ENCODE measurements at places on chromosomes 7 and 10.

GRCh38 chr7:43522406-43523156 is 60.3 kb upstream of the STK17A start:
- no peak for DNase-seq

GRCh38 chr7:130201796-130202195 is 3.4 kb downstream of the TMEM209 start:
- no peak for DNase-seq

- no peak for DNase-seq
These were observed 34.1 kb upstream of the FOXL3 start for GRCh38 chr7:255721-256361.

GRCh38 chr10:53422223-53422888 is 649.8 kb upstream of the MBL2 start:
- no peak for DNase-seq

GRCh38 chr10:49426490-49427360 is 30.8 kb upstream of the DRGX start:
- DNase-seq: no peak

GRCh38 chr7:80496586-80496985 is 15.3 kb downstream of the GNAT3 start:
- DNase-seq: no peak

DNA sequence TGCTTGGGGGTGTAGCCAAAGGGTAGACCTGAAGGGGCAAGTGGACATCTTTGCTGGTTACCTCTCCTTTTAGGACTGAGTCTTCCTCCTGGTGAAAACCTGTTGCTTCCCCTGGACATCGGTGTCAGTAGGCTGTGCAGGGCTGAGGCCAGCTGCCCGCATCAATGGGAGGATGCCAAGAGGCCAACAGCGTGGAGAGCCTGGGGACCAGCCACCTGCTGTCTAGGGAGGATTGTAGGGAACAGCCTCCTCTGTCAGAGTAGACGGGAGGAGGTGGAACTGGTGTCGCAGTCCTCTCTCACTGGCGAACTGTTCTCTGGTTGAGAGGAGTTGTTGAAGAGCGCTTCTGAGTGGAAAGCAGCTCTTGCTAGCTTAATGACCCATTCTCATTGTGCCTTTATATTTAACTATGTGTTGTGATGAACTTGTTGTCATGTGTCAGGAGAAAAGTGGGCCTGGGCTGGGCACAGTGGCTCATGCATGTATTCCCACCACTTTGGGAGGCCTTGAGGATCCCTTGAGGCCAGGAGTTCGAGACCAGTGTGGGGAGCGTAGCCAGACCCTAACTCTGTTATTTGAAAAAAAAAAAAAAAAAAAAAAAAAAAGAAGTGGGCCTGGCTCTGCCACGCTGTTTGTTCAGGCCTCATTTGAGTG is 1.8 kb downstream of the SUFU start:
- DNase-seq: no peak

GRCh38 chr10:59880019-59880717 is 26.2 kb downstream of the CCDC6 start:
- DNase-seq: no peak

DNA sequence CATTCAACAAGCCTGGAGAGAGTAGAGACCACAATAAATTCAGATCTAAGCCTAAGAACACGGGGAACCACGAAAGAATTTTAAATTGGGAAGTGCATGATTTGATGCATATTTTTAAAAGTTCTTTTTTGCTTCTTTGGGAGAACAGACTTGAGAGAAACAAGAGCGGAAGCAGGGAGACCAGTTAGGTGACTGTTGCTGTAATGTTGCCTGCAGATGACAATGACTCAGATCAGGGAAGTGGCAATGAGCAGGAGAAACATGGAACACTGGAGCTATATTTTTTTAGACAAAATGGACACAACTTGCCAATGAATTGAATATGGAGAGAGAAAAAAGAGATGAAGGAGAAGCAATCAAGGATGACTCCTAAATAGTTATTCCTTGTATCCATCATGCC is 125.1 kb downstream of the RAPGEF5 start:
- DNase-seq: no peak

DNA sequence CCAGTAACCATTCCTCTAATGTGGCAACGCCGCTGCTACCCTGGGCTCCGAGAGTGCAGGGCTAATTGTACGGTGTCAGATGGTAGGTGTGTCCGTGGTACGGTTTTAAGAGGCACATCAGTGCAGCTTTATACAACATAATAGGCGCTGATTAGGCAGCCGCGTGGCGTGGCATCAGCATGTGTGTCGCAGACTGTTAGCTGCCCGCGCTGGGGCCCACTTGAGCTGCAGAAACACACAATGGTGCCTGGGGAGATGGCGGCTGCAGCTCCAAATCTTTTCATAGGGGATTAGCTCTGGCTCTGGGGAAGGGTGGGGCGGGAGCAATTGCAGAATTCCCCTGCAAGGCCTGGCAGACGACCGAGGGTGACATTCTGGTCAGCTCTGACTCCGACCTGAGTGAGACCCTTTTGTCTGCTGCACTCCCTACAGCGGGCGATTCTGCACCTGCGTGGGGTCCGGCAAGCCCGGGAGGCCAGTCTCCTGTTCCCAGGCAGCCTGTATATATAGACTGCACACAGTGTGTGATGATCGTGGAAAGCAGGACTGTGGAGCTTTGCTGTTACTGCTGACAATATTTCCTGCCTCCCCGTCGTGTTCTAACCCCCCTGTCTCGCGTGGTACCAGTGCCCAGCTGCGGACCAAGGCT is 722.7 kb upstream of the CELF2 start:
- DNase-seq: no peak

- DNase-seq: no peak
These were observed 83.3 kb upstream of the GSDME start for GRCh38 chr7:24840563-24840962.

- no peak for DNase-seq
These were observed 40.6 kb downstream of the OSBPL3 start for GRCh38 chr7:24939416-24939815.

DNA sequence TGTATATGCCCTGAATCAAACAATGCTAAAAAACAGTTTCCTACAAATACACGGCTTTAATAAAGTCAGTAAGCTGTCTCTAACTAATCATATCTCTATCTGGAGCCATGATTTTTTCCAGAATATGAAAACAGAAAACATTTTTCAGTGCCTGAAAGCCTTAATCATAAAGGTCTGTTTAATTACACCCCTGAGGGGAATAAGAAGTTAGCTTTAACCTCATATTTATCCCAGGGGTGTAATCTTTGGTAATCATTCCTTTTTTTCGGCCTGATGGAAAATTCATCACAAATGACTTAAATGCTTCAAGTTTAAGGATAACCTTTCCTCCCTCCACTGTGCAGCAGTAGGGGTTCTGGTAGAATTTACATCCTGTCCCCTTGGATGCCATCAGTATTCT is 124.2 kb downstream of the ATE1 start:
- DNase-seq: no peak

DNA sequence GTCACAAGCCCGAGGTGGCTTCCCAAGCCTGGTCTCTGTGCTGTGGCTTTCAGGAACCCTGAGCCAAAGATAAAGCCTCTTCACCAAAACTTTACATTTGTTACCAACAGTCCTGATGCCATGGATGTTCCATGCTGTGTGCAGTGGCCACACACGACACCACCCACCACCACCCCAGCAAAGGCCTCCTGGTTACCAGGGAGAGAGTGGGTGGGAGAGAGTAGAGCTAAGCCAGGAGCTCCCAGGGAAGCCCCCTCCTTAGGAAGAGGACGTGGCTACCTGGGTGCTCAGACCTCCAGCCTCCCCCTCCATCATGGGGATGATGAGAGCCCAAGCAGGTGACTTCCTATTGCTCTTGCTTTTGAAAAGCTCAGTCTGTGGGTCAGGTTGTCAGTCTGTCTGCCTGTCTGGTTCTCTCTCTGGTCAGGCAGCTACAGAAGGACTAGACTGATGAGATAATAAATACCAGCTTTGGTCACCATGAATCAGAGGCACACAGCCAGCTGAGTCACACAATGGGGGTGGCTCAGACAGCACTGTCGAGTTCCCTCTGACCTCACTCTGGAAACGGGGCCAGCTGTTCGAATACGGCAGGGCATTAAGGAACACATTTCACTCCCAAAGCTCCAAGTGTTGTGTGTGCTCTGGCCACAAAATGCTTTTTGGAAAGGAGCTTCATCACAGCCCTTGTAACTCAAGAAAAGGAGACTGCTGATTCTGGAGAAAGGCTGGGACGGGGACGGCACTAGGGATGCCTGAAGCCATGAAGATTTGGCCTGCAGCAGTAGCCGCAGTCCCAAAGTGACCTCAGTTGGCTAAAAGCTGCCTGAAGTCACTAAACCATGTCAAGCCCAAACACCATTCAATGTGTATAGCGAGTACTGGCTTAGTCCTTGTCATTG is 166.0 kb downstream of the FANK1 start:
- no peak for DNase-seq

GRCh38 chr7:117767951-117768350 is 105.3 kb downstream of the CTTNBP2 start:
- DNase-seq: no peak

DNA sequence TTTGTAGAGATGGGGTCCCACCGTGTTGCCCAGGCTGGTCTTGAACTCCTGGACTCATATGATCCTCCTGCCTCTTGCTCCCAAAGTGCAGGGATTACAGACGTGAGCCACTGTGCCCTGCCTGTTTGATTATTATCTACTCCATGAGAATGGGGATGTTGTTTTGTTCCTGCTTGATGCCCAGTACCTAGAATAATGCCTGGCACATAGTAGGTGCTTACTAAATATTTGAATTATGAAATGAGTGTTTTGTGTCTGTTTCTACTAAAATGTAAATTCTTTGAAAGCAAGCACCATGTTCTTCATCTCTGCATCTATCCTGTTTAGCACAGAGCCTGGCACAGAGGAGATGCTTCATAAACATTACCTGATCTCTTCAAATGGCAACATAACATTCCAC is 40.9 kb downstream of the ZNF783 start:
- no peak for DNase-seq

DNA sequence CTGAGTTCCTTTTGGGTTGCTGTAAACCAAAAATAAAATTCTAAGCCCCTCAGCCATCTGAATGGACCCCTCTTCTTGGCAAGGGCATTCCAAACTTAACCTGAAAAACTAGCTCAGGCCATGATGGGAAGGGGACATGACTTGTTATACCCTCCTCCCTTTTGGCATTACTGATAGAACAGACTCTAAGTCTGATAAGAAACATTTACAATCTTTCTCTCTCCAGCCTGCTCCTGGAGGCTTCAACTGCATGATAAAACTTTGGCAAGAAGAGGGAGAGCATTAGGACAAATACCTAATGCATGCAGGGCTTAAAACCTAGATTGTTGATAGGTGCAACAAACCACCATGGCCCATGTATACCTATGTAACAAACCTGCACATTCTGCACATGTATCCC is 40.9 kb upstream of the ATOH7 start:
- DNase-seq: no peak

GRCh38 chr10:110546077-110546476 is 21.4 kb upstream of the SMC3 start:
- no peak for DNase-seq

DNA sequence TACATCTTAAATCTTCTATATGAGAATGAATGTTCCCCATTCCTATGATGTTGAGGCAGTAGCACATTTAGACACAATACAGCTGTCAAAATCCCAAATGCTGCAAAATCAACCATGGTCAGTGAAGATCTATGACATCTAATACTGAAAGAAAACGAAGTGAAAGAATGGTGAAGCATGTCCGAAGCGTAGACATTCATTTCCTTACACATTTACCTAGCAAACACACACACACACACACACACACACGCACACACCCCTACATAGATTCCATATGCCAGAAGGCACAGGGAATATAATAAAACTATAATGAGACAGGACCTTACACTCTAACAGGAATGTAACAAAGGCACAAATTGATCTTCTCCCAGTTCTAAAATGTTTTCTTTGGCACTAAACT is 32.5 kb downstream of the CCDC6 start:
- no peak for DNase-seq
